ENCODE measurements at places on chromosomes 3 and 15. TPM values are rescaled to one million over a fixed set of nuclear protein-coding genes. Genes with fewer than 3 reads are reported as not detected.

TEX55 gene
- not detected for total RNA-seq

CDCP1 gene
- 1.5 TPM for total RNA-seq

PLXNB1 gene
- total RNA-seq = 7.3 TPM

STRIT1 gene
- not detected for total RNA-seq

DTWD1 gene
- 18.0 TPM for total RNA-seq

EPHB1 gene
- 0.60 TPM for total RNA-seq

Measured in activated naive CD4-positive, alpha-beta T cell treated with anti-CD3 and anti-CD28 coated beads, Interleukin-2, amount 50 U/mL, for 72 hours (primary cell).